ENCODE measurements at places on chromosomes 4 and X.

DNA sequence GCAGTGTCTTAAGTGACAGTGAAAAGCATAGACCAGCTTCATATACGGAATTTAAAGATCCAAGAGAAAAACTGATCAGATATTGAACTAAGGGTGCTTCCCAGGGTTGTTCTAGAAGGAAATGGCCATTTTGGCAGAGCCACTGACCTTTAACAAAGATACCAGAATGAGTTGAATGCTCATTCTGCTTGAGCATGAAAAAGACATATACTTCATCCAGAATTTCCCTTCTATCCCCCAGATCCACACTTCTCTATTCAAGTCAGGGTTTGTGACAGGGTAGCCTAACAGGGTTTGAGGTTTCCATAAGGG lies 45.6 kb upstream of the FAM9C start:
- DNase-seq: no peak

DNA sequence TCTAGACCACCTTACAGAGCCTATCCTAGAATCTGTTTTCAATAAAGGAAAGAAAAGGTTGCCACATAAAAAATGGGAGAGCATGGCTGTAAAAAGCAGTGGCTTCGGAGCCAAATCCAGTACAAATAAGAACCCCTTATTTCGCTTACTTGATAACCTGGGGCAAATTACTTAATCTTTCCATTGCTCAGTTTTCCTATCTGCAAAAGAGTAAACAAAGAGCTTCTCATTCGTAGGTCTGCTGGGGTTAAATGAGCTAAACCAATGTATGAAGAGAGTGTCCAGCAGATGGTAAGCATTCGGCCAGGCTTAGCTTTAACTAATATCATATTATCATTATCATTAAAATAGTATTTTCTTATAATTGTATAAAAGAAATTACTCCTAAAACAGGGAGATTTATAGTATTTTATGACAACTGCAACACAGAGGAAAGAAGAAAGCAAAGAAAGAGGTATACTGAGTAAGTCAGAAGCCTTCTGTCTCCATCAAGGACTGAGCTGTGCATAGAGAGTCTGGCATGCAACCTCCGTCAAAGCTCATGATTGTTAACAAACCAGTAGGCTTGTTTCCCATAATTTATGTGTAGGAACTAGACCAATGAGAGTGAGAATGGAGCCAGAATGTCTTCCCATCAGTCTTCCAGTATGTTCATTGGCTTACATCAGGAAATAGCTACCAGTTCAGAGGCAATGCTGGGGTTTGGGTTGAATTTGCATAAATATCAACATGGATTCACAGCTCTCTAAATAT lies 364.9 kb downstream of the UNC5C start:
- no peak for DNase-seq

GRCh38 chrX:63400340-63400739 lies 49.2 kb upstream of the SPIN4 start:
- DNase-seq: no peak

DNA sequence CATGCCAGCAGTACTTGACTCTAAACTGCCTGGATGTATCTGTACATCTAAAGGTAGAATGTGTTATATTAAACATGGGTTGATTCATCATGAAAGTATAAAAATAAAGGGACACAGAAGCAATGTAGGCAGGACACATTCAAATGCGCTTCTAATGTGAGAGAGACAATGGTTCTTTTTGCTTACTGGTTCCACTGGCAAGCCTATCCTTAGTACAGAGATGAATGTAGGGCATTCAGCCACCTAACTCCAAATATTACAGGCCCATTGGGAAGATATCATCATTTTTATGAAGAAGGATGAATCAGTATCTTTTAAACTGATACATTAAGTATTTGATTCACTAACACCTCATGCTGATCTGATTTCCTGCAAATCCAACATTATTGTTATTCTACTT lies 18.0 kb downstream of the CDKL2 start:
- no peak for DNase-seq

GRCh38 chr4:176451443-176451842 lies 131.7 kb downstream of the SPCS3 start:
- no peak for DNase-seq

DNA sequence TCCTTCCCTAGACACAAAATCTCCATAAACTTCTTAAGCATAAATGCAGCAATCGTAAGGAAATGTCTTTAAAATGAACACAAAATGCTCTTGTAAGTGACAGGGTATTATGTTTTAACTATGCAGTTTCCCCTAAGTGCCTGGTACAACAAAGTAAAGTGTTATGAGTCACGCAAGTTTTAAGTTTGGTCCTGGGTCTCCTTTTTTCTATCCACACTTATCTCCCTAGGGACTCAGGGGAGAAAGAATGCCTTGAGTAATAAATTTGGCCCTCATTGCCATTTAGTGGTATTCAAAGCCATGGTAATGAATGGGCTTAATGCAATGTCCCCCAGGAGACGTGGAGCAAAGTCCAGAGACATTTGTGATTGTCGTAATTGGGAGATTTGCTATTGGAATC lies 149.1 kb downstream of the MAGEB17 start:
- no peak for DNase-seq

- DNase-seq: no peak
Observed at GRCh38 chr4:88467392-88467791, 10.5 kb downstream of the HERC5 start.

DNA sequence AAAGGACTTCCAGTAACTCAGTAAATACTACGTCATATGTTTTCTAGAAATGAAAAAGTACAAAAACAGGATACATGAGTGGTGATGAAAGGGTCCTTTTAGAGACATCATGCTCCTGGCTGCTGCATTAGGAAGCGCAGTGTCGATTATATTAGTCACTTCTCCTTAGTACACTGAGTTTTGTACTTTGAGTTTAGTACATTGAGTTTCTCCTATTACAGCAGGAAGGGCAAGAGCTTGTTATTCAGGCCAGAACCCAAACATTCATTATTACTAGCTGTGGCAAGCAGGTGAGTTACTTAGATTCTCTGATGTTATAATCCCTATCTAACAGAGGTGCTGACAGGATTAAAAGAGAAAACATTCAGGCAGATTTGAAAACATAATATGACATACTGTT lies 21.3 kb downstream of the RPGR start:
- no peak for DNase-seq

DNA sequence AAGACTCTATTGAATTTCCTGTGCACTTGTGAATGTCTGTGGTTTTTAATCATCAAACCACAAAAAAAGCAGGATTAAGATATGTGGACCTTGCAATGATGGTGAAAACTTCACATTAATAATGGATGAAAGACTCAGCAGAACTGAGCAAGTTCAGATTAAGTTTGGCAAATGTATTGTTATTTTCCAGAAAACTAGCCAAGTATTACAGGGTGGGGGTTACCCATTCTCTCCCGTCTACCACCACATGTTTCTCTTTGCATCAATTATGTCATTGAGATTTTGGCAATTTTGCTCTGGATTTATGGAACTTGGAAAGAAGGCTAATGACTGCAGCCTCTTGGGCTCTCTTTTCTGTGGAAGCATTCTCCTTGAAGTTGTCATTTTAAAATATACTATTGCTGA lies 577.1 kb downstream of the ANKRD50 start:
- no peak for DNase-seq

DNA sequence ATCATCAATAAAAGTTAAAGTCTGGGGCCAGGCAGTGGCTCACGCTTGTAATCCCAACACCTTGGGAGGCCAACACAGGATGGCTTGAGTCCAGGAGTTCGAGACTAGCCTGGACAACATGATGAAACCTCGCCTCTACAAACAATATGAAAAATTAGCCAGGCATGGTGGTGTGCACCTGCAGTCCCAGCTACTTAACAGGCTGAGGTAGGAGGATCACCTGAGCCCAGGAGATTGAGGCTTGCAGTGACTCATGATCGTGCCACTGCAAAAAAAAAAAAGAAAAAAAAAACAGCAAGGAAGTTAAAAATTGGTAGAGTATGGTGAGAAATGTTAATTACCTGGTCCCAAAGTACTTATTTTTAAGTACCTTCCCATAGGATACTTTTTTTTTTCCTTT lies 27.5 kb downstream of the FBXW7 start:
- DNase-seq: no peak

GRCh38 chrX:140091125-140091886 lies 126.0 kb upstream of the CXorf66 start:
- DNase-seq: peak; percentile 27

GRCh38 chr4:2135083-2135482 lies 76.0 kb downstream of the NAT8L start:
- no peak for DNase-seq
